ENCODE measurements at places on chromosomes 2 and 18.

- DNase-seq: no peak
These were observed 171.2 kb downstream of the CPS1 start for GRCh38 chr2:210727549-210727948.

DNA sequence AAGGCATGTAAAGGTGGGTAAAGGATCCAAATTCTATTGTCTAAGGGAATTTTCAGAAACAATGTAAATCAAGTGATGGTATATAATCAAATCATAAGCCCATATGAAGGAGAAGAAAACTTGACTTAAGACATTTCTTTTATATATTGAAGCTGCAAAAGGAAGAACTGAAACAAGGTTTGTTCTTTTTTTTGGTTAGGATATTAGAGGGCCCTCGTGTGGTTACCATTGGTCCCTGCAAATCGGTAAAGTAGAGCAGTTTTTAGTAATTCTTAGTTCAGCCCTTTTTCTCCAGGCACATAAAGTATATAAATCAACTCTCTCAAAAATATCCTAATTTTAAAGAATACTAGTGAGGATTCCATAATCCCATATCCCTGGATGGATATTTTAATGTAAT lies 105.6 kb upstream of the STK17B start:
- no peak for DNase-seq

DNA sequence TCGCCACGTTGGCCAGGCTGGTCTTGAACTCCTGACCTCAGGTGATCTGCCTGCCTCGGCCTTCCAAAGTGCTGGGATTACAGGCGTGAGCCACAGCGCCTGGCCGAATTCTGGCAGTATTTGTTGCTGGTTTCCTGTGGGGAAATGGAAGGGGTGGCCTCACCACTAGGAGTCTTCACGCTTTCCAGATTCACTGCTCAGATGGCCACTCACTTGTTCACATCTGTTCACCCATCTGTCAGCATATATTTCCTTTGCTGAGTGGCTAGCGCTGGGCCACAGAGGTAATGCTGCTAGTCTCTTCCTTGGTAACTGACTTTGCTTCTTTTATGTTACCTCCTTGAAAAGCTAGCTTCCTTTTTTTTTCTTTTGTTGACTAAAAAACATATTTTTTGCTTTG lies 27.2 kb downstream of the TMEM177 start:
- no peak for DNase-seq

- no peak for DNase-seq
These were observed 23.6 kb upstream of the ZFP36L2 start for GRCh38 chr2:43250015-43250414.

GRCh38 chr2:216205486-216205885 lies 96.3 kb downstream of the XRCC5 start:
- DNase-seq: no peak

GRCh38 chr2:17470855-17471641 lies 47.2 kb downstream of the RAD51AP2 start:
- peak; percentile 16 for DNase-seq

GRCh38 chr2:75289771-75290170 lies 90.5 kb upstream of the TACR1 start:
- DNase-seq: no peak

DNA sequence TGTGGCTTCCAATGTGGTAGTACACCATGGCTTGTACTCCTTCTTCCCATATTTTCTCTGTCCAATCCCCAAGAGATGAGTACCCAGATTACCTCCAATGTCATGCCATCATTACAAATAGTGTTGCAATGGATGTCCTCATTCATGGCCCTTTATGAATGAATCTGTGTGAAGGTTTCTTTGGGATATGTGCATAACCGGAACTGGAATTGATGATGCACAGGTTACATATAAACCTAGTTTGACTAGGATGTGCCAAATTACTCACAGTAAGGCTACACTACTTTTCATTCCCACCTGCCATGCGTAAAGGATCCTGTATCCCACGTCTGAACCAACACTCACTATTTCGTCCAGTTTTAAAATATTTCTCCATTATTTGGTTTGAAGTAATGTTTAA lies 173.9 kb upstream of the CXCR4 start:
- no peak for DNase-seq

DNA sequence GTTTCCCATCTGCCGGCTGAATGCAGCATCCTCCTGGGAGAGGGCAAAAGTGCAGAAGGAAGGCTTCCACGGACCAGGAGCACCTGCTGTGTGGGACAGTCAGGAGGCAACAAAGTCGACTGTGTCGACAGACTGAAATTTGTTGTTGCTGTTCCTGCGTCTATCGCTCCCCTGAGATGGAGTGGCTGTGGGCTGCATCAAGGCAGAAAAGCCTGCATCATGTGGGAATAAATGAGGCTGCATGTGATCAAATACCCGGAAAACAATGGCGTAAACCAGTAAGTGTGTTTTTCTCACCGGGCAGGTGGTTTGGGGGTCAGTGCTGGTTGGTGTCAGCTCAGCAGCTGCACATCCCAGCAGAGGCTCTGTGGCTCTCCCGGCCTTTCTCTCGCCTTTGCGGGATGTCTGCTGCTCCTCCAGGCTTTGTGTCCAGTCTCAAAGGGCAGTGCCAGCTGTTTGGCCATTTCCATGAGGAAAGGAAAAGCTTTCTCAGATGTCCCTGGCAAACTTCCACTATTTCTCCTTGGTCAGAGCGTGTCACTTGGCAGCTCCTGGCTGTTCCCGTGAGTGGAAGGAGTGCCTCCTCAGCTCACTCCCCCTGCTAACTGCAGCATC lies 262.4 kb downstream of the NDUFA10 start:
- DNase-seq: no peak

- no peak for DNase-seq
These were observed 25.3 kb upstream of the STAM2 start for GRCh38 chr2:152200565-152201465.

DNA sequence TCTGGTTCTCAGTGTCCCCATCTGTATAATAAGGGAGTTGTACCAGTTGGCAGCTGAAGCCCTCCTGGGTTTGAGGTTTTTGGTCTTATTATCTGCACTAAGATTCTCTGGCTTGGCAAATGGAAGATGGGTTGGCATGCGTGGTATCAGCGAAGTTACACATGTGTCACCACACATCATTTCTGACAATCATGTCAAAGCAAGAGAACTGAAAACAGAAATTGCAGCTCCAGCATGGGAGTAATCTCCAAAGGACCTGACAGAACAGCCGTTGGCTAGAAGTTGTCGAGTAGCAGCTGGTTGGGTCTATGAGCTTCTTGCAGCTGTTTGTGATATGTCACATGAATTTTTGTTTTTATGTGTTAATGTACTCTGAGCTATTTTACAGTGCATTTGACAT lies 317.4 kb downstream of the SLC4A3 start:
- no peak for DNase-seq

- no peak for DNase-seq
These were observed 161.0 kb downstream of the DDX1 start for GRCh38 chr2:15752552-15753232.

DNA sequence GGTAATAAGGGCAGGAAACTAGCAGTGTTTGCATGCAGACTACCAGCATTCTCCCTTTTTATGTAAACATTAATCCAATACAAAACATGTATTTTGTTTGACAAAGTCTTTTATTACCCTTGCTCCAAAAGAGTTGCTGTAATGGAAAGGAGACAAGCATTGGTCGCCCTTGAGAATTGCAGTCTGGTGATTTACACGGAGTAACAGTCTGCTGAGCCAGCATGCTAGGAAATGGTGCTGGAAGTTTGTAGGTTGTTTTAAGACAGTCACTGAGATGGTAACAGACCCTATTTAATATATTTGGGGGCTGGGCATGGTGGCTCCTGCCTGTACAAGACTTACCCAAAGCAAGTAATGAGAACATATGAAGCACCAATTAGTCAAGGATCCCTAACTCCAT lies 2.8 kb upstream of the PRKCE start:
- DNase-seq: no peak

- DNase-seq: no peak
These were observed at the start of gene ZEB2 for GRCh38 chr2:144519934-144520731. Gene ZEB2 (minus strand): TSS chr2:144520119. CDS start chr2:144517350, 2,769 bp downstream.

- no peak for DNase-seq
These were observed at the start of gene ARHGAP15 for GRCh38 chr2:143128681-143129580. Gene ARHGAP15 (plus strand): TSS chr2:143129419.

DNA sequence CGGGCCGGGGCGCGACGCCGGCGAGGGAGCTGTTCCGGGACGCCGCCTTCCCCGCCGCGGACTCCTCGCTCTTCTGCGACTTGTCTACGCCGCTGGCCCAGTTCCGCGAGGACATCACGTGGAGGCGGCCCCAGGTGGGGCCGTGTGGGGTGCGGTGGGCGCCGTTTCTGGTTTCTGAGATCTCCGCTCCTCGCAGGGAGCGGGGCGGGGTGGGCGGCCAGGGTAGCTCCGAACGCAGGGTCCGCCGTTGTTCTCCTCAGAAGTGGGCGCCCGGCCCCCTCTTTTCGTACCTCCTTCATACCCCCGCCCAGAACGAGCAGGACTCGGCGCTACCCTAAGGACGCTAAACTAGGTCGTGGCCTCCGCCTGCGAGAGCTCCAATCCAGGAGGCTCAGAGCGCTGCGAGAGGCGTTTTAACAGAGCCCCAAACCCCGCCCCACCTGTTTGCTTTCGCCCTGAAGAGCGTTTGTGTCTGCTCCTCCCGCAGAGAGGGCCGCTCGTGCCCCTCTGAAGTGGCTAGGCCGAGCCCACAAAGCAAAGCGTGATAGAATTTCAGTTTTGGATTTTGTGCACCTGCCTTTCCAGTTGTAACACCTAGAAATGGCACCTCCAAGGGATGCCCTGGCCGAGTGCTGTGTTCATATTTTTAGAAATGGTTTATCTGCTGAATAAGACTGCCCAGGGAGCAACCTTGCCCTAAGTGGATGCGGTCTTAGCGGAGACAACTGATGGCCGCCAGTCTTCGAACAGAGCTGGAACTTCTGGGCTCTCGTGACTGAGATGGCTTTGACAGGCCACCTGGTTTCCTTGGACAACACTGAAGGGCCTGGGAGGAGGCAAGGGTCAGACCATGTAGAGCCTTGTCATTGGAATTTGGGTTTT lies 626 bp downstream of the CAPN10 start:
- DNase-seq: peak; percentile 31

- DNase-seq: no peak
These were observed 14.5 kb downstream of the EPC2 start for GRCh38 chr2:148658807-148659722.

DNA sequence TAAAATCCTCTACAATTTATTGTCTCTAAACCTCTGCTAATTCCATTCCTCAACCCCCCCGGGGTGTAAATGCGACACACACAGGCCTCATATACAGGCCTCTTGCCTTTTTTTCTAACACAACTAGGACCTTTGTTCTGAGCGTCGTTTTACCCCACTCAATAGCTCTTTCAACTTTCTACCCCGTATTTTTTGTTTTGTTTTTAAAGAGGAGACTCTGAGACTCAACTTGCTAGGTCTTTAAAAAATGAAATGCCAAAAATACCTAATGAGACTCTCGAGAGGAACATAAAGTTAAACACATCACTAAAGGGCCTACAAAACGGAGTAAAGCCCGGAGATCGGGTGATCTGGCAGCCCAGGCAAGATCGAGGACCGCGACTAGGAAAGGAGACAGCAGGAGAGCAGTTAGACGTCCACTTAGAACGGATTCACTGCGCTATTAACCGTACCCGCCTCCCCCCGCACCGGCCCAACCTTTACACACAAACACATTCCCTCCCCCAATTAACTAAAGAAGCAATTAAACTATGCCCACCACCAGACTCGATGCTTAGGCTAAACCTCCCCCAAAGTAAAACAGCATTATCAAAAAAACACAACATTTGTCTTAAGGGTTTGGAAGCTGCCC lies 1.7 kb downstream of the TRIP12 start:
- DNase-seq: no peak

- DNase-seq: no peak
These were observed 335.2 kb downstream of the LPIN1 start for GRCh38 chr2:12081481-12082210.

GRCh38 chr2:30122362-30122761 lies 24.4 kb upstream of the YPEL5 start:
- DNase-seq: no peak

DNA sequence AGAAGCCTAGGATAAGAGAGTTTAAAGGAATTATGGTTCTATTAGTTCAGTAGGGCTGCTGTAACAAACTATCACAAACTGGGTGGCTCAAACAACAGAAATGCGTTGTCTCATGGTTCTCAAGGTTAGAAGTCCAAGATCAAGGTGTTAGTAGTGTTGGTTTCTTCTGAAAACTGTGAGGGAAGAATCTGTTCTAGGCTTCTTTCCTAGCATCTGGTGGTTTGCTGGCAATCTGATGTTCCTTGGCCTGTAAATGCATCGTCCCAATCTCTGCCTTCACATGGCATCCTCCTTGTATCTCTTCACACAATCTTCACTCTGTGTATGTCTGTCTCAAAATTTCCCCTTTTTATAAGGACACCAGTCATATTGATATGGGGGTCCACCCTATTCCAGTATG lies 76.3 kb downstream of the MDH1 start:
- no peak for DNase-seq
